ENCODE measurements at places on chromosomes 7 and 10.

- no peak for DNase-seq
Measured at GRCh38 chr7:21543528-21544302, 876 bp downstream of the DNAH11 start.

DNA sequence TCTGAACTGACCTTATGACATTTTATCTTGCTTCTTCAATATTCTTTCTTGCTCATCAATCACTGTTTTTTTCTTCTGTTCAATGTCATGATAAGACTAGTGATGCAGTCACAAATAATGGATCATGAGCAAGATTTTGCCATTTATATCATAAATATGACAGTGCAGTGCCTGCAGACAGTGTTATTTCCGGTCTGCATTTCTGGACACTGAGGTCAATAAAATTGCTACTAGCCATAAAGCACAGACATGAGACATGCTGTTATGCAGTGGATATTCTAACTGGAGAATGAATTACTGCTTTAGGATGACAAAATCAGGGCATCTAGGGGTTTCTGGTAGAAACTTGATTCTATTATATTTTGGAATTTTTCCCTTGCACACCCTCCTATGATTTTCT lies 1509.7 kb upstream of the LRRTM3 start:
- no peak for DNase-seq

DNA sequence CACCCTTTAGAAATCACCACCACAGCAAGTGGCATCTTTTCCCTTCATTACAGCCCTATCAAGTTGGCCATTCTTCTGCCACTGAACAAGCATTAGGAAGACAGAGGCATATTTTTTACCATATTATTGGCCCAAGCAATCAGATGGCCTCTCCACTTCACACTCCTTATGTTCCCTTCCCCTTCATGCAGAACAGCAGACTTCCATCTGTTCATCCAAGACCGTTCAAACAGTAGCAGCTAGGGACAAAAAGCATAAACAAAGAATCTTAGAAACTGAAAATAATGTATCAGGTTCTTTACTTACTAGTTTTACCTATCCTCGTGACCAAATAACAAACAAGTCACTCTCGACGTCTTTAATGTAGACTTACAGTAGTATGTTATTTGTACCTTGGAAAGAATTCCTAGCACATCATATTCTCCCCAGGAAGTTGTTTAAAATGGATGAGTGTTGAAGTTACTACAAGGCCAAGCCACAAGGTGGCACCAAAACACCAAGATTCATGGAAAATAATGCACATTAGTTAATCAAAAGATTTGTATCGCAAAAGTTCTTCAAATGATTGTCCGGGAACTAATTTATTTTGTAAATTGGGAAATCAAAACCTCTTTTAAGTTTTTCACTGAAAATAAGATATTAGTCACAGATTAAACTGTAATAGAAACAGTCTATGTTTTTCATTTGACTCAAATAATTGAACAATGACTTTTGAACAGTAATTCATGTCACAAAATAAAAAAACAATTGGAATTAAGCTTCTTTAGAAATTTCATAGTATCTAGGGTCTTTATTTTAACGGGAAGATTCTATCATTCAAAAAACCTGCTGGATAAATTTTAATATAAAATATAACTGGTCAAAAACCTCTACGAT lies 112.1 kb downstream of the VPS41 start:
- DNase-seq = peak; percentile 67

DNA sequence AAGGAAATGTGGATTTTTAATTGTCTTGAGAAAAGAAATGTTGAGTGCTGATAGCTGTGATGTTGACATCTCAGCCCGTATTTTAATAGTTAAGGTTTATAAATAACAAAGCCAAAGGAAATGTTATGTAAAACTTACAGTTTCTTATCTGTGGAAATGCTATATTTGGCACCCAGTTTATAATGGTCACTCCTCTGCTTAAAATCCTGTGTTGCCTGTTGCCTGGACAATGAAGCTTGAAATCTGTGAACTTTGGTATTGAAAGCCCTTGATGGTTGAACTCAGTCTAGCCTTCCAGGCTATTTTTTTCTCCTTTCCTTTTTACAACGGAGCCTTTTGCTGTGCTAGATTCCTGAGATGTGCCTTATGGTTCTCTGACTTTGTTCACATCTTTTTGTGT lies 46.5 kb downstream of the MCU start:
- no peak for DNase-seq

DNA sequence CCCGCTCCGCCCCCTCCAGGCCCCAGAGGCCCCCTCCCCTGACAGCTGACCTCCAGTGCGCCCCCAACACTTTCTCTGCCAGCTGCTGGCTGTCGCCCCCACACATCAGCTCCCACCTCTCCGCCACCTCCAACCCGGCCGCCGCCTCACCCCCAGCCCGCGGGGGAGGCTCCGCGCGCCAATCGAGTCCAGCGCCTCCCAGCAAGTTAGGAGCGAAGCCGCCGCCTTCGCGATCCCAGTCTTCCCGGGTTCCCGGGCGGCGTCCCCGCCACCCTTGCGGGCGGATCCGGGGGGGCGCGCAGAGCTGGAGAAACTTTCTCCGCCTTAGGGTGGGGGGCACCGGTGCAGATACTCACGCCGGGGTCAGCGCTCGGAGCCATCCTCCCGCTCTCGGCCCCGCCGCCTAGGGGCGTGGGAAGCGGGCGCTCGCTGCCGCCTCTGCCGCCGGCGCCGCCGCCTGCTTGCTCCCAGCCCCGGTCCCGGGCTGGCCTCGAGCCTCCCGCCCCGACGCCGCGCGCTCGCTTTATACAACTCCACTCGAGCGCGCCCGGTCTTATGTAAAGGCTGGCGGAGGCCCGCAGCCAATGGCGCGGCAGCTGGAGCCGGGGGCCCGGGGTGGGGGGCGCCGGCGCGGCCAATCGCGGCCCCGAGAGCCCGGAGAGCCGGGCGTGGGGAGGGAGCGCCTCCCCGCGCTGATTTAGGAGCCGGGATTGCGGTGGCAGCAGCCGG lies at the start of gene CRTAC1:
Gene CRTAC1 (minus strand): TSS at position 529 of the 729 bp plus-strand sequence. CDS start 149 bp downstream, at position 380.
- peak; percentile 44 for DNase-seq

DNA sequence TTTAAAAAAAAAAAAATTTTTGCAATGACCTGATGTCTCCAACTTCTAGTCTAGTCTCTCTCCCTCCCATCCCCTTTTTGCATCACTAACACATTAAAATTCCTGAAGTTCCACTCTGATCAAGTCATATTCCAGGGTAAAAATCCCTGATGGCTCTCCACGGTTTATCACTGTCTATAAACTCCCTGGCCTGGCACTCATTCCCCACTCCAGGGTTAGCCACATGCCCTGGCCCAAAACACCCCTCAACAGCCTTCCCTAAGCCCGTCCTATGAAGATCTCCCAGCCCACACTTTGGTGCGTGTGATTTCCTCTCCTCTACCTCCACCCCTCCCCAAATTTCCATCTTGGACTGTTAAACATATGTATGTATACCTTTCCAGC lies 125.4 kb downstream of the JAZF1 start:
- no peak for DNase-seq

DNA sequence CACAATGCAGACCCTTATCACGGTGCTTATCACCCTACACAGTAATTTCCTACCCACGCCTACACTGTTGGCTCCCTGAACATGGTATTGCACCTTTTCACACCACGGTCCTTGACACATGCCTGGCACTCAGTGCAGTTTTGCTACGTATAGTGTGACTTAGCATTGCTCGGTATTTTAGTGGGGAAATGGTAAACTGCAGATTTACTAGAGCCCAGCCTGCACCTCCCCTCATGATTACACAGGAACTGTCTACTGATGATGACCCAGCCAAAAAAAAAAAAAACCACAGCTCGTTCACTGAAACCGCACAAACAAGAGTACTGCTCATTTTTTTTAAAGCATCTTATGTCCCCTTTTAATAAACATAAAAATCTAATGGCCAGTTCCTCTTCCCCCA lies 124.2 kb upstream of the ZNF746 start:
- no peak for DNase-seq

GRCh38 chr10:48285710-48286109 lies 11.2 kb upstream of the FRMPD2 start:
- no peak for DNase-seq
